Renal cortical epithelial cell (primary cell): ENCODE measurements at places on chromosomes 3 and 15.
A peak's percentile ranks its signal among the peaks of the same experiment; 100 is the strongest.

DNA sequence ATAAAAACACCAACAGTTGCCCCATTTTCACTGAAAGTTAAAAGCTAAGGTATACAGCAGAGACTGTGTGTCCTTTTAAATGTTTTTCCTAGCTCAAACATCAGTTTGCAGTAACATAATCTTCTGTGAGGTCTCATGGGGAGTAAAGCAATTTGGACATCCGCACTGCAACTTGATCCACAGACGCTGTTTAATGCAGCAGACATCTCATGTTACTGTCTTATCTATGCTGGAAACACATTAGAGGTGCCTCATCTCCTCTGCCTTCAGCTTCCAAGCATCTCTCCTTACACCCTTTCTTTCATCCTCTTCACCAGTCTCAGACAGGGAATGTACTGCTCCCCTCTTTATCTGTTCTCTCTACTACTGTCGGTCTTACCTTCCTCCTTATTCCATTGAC is 53.7 kb upstream of the ATP11B start:
- DNase-seq, result no peak

DNA sequence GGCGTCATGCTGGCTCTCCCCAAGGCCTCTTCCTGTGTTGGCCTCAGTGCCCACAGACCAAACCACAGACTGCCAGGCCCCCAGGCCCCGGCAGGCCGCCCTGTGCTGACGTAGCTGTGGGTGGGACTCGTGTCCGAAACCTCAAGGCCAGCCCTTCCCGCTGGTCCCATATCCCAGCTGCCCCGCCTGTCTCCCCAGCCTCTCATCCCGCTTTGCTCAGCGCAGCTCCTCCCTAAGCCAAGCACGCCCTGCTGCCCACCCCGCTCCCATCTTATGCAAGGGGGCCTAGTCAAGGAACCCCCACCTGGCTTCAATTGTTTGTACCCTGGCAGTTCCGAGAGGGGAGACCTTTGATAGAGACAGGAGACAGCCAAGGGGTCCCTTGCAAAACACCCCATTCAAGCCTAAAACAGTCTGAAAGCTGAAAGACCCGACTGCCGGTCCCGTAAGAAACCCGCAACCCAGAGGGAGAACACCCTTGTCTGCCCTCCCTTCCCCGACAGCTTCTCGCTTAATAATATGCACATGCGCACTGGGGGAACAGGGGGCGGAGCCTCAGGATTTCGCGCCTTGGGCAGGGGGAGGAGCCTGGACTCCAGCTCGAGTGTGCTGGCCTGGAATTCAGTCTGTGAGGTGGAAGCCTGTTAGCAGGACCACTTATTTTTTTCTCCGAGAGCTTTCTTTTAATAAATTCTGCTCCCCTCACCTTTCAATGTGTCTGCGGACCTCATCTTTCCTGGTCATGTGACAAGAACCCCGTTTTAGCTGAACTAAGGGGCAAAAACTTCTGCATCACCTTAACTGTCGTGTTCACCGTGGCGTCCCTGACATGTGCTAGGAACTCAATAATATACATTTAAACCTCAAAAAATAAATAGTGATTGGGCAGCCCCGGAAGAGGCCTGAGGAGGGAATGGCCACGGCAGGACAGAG is 17.2 kb downstream of the TNFAIP8L3 start:
- peak; percentile 29 for DNase-seq

DNA sequence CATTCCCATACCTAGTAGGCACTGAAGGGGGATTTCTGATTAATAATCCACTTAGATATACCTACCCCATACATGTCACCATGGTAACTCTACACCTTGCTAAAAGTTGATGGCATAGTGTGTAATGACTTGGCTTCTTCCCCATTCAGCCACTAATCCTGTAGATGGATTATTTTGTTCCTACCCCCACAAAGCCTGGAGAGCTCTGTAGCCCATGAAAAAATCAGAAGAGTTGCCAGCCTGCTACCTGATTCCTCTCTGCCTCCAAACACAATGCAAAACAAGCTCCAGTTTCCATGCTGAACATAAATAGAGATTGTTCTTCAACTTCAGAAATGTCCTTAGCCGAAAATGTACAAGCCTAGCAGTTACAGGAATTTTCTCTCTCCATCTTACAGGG is 98.9 kb upstream of the PFN2 start:
- no peak for DNase-seq

GRCh38 chr3:11679964-11680363 is 36.2 kb upstream of the VGLL4 start:
- no peak for DNase-seq

GRCh38 chr15:49962044-49962602 is 156.9 kb downstream of the ATP8B4 start:
- DNase-seq, result no peak

DNA sequence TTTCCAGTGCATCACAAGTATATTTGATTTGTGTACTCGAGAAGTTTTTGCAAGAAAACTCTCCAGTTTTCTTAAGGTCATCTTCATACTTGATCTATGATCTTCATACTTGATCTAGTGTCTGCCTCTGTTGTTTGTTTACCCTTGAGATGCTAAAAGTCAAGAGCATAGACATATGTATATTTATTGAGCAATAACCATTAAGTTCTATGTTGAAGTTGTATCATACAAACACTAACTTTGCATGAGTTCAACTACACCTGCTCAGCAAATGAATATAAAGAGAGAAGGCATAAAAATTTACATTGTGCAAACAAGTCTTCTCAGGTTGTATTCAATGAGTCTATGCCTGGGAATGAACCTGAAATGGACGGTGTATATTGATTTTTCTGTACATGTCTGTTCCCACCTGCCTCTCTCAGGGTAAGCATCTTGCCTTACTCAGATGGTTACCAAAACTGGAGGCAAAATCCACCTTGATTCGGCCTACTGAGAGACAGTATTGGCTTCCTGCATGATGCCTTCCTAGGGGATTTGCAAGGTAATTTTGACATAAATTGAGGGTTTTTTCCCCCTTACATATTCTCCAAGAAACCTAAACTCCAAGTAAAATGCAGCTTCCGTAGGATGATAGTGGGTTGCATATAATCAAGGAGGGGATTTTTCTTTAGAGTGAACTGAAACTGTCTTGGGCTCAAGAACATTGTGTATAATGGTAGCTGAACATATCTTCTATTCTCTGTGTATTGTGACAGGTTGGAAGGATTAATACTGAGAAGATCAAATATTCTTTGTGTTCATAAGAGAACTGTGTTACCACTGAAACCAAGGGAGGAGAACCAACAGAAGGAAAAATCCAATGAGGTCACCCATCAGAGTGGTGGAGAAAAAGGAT is 110.4 kb downstream of the FILIP1L start:
- no peak for DNase-seq

DNA sequence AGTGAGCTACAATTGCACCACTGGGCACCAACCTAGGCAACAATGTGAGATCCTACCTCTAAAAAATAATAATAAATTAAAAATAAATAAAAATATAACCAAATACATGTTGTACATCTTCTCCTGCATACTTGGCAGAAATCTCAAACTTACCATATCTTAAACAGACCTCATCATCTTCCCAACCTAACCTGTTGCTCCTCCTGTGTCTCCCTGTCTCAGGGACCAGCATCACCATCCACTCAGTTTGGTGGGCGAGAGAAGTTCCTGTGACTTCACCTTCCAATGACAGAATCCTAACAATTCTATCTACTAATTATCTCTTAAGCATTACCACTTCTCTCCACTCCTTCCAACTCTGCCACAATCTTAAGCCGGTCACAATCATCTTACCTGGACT is 3.3 kb downstream of the PIK3R4 start:
- no peak for DNase-seq

DNA sequence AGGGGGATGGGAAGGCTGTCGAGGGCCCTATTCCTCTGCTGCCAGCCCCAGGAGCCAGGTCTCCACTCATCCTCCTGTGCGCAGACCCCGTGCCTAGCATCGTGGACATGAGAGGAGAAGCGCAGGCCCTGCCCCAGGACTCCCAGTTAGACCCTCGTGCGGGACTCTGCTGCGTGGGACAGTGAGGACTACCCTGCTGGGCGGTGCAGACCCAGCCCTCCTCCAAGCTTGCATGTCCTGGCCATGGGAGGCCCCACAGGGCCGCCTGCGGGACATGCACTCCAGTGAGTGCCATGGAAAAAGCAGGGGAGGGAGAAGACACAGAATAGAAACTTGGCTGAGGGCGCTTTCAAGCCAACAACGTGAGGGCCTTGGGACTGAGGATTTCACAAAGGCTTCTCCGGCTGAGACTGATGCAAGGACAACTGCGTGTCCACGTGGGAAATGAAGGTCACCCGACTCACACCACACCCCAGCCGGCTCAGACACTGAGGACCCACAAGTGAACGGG is 62.6 kb upstream of the IQSEC1 start:
- DNase-seq, result no peak

- DNase-seq, result no peak
Measured at GRCh38 chr3:39110041-39110639, 2.7 kb downstream of the TTC21A start.

DNA sequence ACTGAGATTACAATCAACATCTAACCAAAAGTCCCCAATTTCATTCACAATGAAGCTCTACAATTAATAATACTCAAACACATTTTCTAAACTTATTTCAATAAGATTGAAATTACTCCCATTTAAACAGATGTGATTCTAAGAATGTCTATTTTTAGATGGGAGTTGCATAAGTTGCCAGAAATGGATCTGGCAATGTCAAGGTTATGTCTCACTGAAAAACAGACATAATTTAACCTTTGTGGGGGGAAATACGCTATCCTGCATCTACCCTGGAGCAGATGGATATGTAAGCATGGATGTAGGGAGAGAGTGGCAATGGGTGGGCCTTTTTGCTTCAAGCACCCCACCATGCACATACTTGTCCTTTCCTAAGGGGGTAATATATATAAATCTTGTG is 6.7 kb upstream of the EIF1B start:
- DNase-seq, result no peak

GRCh38 chr3:43345877-43346276 is 59.5 kb downstream of the SNRK start:
- DNase-seq, result peak; percentile 31

GRCh38 chr15:42184296-42184695 is 23.8 kb downstream of the VPS39 start:
- no peak for DNase-seq
